ENCODE measurements at places on chromosomes 5 and 9.

- no peak for DNase-seq
These were observed 435.3 kb downstream of the NR2F1-AS1 start for GRCh38 chr5:93145767-93146166.

GRCh38 chr9:114484854-114485443 is 20.3 kb downstream of the WHRN start:
- peak; percentile 25 for DNase-seq

DNA sequence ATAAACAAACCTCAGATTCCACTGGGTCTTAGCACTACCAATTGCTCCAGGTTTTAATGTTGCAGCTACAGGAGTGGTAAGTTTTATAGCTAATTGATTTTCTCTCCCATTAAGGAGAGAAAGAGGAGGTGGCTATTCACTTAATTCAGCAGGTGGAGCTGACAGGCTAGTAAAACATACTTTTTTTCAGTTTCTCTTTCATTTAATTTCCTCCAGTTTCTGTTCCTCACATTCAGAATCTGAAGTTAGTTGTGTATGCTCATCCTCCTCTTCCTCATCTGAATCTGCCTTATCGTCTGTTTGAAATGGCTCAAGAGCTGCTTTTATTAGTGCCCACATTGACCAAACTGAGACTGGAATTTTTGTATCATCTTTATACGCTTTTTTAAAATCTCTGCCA is 98.0 kb downstream of the PLPPR1 start:
- DNase-seq: no peak

DNA sequence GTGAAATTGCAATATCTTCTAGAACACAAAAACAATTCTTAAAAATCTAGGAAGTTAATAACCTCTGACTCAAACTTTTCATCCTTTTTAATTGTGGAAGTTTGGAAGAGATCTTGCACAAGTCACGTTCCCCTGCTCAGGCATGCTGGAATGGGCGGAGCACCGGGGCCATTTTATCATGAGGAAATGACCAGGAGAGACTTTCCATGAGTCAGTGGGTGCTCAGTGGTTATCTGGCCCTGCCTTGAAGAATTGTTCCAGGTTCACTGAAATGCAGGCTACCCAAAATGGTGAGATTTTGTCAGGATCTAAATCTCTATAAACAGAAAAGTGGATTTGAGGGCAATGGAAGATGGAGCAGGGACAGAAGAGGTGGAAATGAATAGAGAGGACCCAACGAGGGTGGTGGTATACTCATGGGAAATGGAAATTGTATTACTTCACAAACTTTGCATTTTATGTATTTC is 61.2 kb downstream of the FYB1 start:
- DNase-seq: no peak

DNA sequence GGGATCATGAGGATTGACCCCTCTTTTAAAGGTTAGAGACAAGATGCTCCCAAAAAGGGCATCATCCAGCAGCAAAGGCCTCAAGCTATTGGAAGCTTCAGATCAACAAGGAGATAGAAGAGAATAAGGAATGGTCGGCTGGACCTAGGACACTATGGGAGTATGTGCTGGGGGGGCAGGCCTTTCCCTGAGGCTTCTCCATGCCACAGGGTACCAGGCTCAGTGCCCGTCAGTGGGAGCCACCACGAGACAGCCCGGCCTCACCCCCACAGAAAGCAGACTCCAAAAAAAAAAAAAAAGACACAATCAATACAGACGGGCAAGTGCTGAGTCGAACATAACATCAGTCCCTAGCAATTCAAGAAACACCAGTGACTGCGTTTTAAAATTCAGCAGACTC is 117.4 kb downstream of the KLHL3 start:
- no peak for DNase-seq

DNA sequence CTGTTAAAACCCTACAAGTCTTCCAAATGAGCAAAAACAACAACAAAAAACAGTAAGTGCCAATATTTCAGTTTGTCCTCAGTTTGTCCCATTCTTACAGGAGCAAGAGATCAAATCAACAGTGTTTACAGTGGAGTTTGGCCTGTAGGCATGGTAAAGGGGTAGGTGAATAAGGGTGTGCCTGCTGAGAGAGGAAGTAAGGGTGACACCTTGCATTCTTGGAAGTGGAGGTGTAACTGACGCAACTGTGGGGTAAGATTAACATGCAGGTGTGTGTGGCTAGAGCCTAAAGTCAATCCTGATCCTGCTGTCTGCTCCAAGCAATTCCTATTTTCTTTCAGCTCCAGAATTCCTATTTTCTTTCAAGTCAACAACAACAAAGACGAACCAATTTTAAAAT is 43.4 kb downstream of the PFDN1 start:
- no peak for DNase-seq

DNA sequence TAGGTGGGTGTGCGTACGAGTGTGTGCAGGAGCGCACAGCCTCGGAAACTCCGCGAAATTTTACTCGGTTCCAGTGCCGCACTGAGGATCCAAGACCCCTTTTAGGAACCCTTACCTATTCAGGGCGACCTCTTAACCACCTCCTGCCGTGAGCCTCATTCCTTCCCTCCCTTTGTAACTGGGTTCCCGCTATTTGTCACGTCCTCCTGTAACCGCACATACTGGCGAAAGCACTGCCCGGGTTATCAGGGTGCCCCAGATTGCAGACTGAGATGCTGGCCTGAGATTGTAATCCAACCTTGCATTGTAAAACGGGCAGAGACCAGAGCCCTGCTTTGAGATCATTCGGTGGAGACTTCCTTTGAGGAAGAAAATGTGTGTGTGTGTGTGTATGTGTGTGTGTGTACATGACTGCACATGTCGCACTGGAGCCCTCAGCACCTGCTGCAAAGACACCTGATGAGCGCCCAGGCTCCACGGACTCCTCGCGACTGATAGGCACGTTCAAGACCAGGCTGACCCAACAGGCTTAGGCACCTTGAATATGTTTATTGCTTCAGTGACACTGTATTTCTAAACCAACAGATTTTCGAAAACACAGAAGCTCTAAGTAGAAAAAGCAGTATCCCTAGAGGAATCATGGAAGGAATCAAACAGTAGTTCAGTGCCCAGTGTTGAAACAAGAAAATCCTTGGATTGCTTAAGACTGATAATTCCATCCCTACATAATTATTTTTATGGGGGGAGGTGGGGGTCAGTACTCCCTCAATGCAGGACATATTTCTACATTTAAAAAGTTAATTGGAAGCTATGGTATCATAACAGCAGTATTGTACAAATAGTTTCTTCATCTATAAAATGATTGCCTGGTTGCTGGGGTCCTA is 86.5 kb upstream of the TNFAIP8 start:
- no peak for DNase-seq

DNA sequence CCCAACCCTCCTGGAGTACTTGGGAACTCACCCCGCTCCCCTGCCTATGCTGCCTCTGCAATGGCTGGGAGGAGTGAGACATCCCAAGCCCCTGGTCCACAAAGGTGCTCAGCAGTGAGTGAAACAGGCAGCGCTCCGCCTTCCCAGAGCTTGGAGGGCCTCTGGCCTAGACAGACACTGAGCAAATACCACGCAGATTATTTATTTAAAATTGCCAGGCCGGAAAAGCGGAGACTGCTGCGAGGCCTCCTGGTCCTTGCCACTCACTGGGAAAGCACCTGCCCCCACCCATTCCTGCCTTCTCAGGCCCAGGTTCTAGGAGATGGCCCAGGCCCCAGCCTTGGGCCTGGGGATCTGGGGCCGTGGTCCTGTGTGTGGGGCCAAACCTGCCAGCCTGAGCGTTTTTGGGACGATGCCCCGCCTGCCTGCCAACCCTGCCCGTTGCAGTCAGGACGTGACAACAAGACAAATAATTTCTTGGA is 17.4 kb downstream of the FGF18 start:
- DNase-seq: no peak

DNA sequence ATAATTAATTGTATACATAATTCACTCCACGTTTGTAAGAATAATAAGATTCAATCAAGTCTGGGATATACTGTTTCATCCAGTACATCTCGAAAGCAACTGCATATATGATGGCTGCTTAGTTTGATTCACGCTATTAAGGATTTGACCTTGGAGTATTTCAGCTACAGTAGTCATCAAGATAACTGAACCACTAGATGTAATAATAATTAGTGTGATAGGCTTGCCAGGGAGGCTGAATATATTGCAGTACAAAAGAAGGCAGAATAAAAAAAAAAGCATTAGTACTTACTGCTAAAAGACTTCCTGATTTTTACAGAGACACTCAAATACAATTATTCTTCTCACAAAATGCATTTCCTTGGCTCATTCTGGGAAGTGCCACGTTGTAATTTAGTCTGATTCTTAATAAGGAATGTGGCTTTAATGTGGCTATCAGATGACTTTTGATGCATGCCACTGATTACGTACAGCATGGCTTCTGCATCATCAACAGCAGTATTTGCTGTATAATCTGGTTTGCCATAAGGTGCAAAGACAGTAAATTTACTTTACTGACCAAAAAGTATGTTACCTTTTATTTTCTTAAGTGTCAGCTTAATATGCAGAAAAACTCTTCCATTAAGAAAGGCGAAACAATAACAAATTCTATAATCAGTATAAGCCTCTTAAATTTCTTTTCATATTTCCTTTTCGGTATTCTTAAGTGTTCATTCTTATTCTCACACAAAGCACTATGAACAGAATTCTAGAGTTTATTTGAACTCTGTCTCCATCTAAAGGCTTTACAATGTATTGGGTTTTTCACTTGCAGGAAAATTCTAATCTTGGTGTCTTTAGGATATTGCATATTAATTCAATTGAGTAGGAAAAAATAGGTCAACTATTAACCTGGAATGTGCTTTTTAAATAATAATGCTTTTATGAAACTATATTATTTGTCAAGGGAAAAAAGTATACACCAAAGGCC is 166.4 kb downstream of the SLF1 start:
- DNase-seq: no peak

Measured in activated T-cell treated with anti-CD3 and anti-CD28 coated beads for 1 hour (primary cell).